ENCODE measurements at places on chromosomes 16 and 17.

DNA sequence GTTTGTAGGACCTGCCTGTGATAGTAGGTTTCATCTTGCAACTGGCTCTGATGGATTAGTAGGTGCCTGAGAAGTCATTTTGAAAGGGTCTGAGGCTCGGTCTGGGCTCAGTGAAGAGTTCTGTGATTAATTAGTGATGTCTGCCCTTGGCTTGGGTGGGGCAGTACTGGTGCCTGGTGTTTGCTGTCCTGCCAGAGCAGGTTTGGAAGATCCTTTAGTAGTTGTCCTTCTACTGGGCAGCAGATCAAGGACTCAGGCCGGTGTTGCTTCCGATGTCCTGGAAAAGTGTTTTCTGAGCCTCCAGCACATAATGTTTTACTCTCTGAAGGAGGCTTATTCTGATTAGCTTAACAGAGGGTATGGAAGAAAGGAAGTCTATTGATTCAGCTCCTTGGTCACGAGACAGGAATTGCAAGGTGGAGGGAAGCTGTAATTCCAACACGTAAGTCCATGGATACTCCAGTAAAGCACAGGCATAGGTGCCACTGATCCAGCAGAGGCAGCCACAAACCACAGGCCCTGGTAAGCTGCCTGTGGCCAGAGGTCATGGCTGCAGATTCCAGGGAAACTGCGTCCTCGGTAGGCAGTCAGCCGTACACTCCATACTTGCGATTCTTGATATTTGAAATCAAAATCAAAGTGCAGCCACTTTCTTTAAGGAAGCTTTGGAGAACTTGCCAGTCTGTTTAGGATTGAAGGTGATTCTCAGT lies 18.7 kb downstream of the HLF start:
- no peak for DNase-seq

- DNase-seq: no peak
These were observed 849 bp downstream of the PRR29 start for GRCh38 chr17:63998721-63999679.

- DNase-seq: no peak
These were observed at the start of gene GLTPD2 for GRCh38 chr17:4788807-4789700. TSS of gene GLTPD2 (plus strand) at chr17:4788964. CDS start at chr17:4789012, 48 bp downstream.

GRCh38 chr16:27301236-27301861 lies 12.4 kb upstream of the IL4R start:
- DNase-seq: no peak

- no peak for DNase-seq
These were observed 540.3 kb downstream of the XYLT1 start for GRCh38 chr16:16930309-16931000.

DNA sequence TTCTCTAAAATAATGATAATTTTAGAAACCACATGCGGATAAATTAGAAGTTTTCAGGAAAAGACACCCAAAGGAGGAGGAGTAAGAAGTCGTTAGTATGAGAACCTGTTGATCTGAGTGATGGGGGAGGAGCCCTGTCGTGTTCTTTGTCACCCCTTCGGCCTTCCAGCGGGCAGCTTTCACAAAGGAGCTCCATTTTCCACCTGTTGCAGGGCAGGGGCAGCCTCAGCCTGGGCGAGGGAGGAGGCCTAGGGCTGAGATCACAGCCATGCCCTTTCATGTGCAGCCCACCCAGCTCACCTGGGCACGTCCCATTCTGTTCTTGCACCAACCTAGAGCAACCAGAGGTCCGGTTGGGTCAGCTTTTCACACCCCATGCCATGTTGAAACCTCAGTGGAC lies 5.3 kb downstream of the DUSP14 start:
- DNase-seq: no peak

- peak; percentile 42 for DNase-seq
These were observed 2.7 kb upstream of the KCNJ18 start for GRCh38 chr17:21689604-21690003.

DNA sequence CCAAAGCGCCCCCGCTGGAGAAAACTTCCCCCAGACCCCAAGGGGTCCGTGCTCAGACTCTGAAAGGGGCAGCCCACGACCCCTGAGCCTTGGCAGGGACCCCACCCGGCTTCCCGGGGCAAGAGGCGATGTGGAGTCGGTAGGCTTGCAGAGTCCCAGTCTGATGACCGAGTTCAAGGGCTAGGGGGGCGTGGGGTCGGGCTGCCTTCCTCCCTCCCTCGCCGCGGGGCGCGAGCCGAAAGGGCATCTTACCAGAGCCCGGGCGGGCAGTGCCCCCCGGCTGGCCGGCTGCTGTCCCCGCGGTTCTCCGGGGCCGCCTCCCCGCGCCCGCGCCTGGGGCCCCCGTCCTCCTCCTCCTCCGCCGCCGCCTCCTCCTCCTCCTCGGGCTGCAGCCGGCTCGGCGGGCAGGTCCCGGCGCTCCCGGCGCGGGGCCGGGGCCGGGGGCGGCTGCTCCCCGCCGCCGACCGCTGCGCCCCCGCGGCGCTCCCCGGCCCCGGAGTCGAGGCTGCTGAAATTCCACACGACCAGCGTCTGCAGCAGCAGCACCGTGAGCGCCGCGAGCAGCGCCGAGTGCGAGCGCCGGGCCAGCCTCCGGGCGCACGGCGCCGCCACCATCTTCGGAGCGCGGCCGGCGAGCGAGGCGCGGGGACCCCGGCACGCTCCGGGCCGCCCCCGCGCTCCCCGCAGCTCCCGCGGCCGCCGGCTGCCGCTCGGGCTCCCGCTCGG lies 415 bp downstream of the XYLT1 start:
- no peak for DNase-seq
